Tibial nerve (tissue), 4 donors: ENCODE measurements at places on chromosomes 1 and 21.

DNA sequence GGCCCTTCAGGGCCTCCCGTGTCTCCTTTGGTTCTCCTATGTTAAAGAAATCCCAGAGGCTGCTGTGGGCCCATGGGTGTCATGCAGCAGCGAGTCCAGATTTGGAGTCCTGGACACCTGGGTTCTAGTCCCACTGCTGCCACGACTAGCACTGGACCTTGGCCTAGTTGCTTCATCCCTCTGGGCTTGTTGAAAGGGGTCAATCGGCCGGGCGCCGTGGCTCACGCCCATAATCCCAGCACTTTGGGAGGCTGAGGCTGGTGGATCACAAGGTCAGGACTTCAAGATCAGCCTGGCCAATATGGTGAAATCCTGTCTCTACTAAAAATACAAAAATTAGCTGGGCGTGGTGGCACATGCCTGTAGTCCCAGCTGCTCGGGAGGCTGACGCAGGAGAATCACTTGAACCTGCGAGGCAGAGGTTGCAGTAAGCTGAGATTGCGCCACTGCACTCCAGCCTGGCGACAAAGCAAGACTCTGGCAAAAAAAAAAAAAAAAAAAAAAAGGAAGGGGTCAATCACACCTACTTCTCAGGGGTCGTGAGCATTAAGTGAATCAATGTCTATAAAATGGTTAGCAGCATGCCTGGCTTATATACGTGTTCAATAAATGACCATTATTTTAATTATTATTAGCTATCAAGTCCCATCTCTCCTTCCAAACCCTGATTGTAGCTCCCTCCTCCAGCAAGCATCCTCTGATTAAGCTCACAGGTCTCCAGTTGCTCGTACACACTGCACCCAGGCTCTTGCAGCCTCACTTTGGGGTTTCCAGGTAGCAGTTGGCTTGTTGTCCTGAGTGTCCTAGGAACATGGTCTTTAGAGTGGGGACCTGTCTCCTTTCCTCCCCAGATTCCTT is 43.8 kb downstream of the KIRREL1 start:
- DNase-seq = no peak

DNA sequence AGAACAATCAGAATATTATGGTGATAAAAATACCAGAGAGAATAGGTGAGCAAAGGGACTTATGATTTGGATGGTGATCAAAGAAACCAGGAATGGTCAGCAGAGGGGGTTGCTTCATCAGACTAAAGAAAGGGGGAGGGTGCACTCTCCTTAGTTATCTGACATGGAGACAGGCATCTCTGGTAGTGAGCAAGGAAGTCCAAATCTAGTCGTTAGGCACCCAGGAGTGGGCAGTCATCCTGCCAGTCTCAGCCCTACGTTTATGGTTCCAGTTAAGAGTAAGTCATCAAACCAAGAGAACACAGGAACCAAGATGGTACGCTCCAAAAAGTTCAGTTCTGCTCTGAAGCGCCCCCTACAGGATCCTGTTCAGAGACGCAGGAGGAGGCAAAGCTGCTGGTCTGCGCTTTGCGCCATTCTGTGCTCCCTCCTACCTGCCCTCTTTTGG is 28.6 kb downstream of the EBNA1BP2 start:
- no peak for DNase-seq

GRCh38 chr1:76583235-76583868 is 283.9 kb upstream of the ST6GALNAC5 start:
- DNase-seq = no peak

DNA sequence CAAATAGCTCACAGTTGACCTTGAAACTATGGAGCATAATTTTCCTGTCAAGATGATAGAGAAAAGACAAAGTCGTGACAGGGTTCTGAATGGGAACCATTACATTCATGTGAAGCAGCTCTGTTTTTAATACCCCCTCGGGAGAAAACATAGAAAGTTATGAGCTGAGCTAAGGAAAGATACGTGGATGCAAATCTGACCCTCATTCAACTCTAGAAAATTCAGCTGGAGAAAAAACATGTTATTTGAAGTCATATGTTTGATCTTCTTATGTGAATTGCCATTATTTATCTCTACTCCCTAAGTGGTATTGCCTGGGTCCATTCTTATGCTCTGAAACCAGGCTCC is 48.0 kb upstream of the LRRC52 start:
- no peak for DNase-seq

GRCh38 chr1:219927298-219927955 is 930 bp downstream of the SLC30A10 start:
- no peak for DNase-seq

- no peak for DNase-seq
Observed at GRCh38 chr1:1141911-1142250, 26.0 kb upstream of the C1orf159 start.

DNA sequence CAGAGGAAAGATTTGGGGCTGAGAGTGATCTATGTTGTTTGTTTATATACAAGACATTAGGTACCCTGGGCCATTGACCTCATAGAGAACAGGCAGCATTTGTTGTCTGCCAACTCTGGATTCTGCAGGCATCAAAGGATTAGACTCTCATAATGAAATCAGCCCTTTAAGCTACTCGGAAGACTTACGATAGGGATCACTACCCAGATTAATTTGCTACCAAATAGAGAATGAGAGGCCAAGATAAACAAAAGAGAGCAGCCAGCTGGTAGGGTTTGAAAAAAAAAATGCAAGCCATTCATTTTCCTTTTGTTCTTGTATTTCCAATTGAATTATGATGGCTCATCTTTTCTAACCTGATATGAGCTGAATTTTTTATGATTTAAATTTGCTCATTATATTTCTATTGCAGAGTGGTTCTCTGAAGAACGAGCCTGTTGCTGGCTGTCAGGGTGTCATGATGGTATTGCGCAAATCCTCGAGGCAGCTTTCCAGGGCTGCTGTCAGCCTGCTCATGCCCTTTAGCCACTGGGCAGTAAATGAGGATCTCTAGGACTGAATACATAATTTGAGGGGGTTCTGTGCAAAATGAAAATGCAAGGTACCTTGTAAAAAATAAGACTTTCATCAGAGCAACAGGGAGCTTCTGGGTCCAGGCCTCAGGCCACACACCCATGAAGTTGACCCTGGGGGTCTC is 116.4 kb upstream of the KCNJ15 start:
- no peak for DNase-seq

GRCh38 chr1:29825274-29825940 is 589.1 kb downstream of the PTPRU start:
- DNase-seq = no peak

DNA sequence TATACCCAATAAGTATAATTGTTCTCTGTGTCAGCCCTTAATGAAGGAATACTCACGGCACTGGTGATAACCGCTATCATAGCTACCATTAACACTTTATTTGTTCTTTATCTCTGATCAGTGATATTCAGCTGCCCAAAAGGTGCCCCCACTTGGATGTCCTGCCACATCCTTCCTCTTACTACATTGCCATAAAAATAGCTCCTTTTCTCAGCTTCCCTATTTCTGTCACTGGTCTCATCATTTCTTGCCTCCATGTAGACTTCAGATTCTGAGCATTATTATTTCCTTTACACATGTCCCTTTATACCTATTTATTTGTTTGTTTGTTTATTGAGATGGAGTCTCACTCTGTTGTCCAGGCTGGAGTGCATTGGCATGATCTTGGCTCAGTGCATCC is 2.7 kb upstream of the RAB29 start:
- no peak for DNase-seq

DNA sequence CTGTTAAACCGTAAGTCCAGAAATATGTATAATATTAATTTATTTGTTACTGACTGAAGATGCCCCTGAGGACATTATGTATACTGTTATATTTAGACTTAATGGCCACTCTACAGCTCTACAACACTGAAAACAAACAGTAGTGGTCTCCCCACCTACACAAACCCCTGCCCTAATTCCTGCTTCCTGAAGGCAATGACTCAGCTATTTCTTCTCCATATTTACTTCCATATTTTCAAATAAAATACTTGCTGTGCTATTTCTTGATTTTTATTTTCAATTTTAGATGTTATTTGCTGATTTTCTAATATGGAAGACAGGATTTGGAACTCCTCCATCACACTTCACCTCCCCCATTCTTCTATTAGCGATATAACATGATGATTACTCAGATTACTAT is 97.6 kb downstream of the PCNX2 start:
- no peak for DNase-seq

DNA sequence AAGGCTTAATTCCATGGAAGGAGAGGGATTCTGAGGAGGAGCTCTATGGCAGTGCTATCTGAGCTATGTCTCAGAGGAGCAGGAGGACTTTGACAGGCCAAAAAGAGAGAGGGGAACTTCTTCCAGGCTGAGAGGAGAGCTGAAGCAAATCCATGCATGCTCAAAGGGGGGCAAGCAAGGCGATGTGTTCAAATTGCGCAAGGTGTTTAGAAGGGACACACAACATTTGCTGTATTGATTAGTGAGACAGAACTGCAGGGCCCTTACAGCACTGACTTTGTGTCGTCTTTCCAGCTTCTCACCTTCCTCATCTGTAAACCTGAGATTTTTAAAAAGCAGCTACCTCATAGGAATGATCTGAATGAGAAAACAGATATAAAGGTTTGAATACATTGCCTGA is 145.3 kb downstream of the DAB1 start:
- DNase-seq = no peak

DNA sequence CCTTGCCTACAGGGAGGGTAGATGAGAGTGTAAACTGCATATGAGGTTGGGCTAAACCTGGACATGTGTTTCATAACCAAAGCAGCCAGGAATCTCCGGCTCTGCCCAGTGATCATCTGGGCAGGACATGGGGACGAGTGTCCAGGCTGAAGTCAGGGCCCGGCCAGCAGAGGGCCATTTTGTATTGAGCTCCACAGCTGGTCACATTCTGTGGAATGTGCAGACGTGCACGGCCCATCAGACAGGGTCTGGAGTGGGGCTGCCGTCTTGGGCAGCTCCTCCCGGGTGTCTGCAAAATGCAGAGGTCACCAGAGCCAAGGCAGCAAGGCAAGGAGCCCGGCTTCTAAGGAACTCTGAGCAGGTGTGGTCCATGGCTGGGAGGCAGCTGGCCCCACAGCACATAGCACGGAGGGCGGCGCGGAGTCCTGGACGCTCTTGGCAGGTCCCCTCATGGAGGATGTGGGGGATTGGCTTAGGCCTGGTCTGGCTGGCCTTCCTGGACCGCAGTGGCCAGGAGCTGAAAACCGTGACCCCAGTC is 6.2 kb downstream of the LRRC3 start:
- DNase-seq = no peak

- no peak for DNase-seq
Observed at GRCh38 chr1:57520743-57521515, 97.1 kb upstream of the DAB1 start.

- DNase-seq = no peak
Observed at GRCh38 chr1:21149855-21150432, 26.8 kb downstream of the EIF4G3 start.

GRCh38 chr1:97960470-97960869 is 39.6 kb upstream of the DPYD start:
- no peak for DNase-seq

- DNase-seq = no peak
Observed at GRCh38 chr1:77954521-77954920, 24.4 kb downstream of the FUBP1 start.

DNA sequence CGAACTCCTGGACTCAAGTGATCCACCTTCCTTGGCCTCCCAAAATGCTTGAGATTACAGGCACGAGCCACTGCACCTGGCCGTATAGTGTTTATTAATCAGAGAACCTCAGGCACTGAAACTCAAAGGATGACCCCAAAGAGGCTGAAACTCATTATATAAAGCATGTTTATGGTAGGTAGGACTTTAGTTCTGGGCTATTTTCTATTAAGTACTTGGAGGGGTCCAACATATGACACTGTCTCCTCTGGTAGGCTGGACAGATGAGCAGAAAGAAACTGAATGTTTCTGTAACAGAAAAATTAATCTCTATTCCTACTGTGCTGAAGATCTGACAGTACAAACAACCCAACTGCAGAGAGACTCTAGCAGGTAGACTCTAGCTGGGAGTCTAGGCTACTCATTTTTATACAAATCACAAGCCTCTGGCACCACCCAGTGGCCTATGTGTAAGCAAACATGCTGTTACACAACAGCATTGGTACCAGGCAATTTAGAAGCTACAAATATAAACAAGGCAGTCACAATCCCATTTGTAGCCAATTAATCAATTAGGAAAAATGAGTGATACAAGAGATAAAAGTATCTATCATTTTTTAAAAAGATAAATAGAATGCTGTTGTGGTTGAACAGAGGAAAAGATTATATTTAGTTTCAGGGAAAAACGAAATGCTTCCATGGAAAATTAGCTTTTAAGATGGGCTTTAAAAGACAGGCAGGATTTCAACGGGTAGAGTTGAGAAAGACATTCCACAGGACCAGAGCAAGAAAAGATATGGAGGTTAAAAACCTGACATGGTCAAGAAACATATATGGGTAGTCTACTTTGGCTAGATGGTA is 10.4 kb downstream of the DCAF8 start:
- DNase-seq = peak; percentile 43

GRCh38 chr1:225963735-225964530 is 22.9 kb upstream of the LEFTY2 start:
- no peak for DNase-seq

- no peak for DNase-seq
Observed at GRCh38 chr1:19661721-19662228, 2.9 kb upstream of the HTR6 start.

DNA sequence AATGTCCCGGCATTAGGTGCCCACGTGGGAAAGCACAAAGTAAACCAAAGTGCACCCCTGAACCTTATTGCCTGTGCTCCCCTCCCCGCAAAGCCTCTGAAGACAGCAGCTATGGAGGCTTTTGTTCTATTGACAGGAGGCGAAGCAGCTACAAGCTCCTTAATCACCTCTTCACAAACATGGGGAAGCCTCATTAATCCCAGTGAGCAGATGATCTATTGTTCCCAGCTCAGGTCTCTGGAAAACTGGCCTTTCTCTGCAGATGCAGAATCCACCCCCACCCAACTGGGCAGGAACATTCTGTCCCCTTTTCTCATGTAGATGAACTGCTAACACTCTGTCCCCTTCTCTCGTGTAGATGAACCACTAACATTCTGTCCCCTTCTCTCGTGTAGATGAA is 190.5 kb upstream of the CSF3R start:
- DNase-seq = no peak

DNA sequence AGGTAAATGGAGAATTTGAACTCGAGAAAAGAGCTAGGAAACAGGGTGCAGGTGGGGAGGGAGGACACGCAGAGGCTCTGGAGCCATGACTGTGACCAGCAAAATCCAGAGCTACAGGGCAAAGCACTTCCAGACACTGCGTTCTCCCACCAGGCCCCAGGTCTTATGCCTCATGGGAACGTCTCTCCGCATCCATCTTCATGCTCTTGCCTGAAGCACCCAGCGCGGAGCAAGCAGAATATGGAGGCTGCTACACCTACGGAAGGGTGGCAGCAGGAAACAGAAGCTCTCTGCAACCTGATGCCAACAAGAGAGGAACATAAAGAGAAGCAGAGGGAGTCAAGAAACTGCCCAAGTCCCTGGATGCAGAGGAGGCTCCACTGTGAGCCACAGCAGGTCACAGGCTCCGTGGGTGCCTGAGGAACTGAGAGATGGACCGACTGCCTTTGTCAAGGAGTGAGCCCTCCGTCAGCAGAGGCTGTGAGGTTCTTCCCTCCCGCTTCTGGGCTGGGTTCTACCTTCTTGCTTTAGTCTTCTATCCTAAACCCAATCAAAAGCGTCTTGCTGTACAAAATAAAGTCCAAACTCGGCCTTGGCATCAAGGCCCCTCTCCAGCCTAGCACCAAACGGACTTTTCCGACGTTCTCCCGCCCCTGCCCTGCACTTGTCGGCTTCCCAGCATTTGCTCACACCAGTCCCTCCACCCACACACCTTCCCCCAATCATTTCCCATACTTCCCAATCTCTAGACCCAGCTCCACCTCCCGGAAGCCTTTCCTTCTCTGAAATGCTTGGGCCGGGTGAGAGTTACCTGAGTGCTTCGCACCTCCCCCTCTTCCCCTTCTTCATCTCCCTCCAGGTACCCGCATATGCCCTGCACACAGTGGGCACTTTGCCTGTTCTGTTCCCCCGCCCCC is 930 bp downstream of the DHCR24 start:
- no peak for DNase-seq
